ENCODE measurements at places on chromosomes 5 and 9.
A peak's percentile ranks its signal among the peaks of the same experiment; 100 is the strongest.

DNA sequence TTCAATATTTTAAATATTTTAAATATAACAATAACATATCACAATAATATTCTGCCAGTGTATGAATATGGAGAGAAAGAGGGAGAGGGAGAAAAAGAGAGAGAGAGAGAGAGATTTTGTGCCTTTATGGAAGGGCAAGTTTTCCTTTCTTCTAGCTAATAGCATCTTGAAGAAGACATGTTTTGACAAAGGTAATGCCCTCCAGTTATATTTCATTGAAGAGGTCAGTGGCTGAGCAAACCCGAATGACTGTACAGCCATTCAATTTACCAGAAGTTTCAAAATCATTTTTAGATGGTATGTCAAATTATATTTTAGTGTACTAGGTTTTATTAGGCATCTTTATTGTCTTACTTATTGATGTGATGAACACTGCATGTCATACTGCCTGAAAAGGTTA, 139.3 kb downstream of the EMB start:
- DNase-seq: no peak

GRCh38 chr9:134361843-134362414, 35.7 kb downstream of the RXRA start:
- DNase-seq: no peak

DNA sequence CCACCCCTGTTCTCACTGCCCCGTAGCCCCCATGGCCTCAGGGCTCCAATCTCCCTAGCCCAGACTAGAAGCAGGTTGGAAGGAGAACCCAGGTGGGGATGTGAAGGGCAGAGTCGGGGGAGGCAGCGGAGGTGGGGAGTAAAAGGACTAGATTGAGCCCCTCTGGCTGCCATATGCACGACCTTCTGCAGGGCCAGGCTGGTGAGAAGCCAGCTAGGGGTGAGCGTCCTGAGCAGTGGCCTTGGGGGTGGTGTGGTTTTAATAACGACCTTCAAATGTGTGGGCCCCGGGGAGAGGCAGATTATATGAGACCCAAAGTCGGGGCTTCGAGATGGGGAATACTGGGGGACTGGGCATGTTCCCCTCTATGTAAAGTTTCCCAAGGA, 139.5 kb downstream of the C9orf50 start:
- DNase-seq: no peak

DNA sequence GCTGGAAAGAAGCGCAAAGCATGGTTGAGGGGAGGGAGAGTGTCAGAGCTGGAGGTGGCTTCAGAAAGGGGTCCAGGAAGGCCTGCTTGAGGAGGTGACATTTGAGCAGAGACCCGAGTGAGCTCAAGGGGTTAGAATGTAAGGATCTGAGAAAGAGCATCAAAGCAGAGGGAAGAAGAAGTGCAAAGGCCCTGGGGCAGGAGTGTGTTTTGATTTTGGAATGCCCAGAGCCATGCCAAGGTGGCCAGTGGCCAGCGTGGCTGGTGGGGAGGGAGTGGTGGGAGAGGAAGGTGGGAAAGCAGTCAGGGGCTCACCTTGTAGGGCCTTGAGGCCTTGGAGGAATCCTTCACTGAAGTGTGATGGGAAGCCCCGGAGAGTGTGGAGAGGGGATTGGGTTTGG, 15.4 kb downstream of the FGF18 start:
- DNase-seq: no peak

- peak; percentile 9 for DNase-seq
Observed at GRCh38 chr9:92535940-92536850, at the start of gene ECM2. ECM2 (minus strand) TSS chr9:92535990; CDS start chr9:92522866, 13,124 bp downstream.

GRCh38 chr9:28073270-28073669, 500.0 kb upstream of the C9orf72 start:
- DNase-seq: no peak

DNA sequence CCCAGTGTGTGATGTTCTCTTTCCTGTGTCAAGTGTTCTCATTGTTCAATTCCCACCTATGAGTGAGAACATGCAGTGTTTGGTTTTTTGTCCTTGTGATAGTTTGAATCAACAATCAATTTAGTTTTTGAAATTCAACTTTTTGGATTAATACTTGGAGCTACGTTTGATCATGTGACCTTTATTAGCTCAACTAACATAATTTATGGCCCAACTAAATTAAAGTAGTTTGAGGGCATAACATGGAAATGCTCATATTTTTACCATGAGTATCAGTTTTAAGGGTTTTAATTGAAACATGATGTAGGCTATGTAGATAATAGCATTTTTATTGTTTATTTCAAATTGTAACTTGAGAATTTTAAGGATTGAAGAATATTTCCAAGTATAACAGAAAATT, 168.0 kb downstream of the CCDC171 start:
- no peak for DNase-seq

DNA sequence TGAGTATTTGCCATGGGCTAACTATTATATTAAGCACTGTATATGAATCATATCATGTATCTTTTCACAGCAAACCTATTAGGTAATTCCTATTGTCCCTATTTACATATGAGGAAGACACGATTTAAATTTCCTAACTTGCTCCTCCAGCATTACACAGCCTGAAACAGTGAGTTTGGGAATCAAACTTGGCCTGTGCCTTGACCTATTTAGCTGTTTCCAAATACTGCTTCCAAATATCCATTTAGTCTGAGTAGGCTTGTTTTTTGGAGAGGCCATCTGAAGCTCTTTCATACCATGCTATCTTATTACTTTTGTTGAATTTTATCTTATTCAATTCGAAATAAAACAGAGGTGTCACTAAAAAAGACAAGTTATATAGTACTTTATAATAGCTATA, 447.3 kb upstream of the MPDZ start:
- no peak for DNase-seq

DNA sequence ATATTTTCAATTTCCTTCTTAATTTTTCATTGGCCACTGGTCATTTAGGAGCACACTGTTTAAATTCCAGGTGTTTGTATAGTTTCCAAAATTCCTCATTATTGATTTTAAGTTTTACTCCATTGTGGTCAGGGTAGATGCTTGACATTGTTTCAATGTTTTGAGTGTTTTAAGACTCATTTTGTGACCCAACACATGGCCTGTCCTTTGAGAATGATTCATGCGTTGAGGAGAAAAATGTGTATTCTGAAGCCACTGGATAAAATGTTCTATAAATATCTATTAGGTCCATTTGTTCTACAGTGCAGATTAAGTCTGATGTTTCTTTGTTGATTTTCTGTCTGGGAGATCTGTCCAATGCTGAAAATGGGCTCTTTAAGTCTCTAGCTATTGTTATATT, 24.4 kb upstream of the FNIP1 start:
- no peak for DNase-seq

DNA sequence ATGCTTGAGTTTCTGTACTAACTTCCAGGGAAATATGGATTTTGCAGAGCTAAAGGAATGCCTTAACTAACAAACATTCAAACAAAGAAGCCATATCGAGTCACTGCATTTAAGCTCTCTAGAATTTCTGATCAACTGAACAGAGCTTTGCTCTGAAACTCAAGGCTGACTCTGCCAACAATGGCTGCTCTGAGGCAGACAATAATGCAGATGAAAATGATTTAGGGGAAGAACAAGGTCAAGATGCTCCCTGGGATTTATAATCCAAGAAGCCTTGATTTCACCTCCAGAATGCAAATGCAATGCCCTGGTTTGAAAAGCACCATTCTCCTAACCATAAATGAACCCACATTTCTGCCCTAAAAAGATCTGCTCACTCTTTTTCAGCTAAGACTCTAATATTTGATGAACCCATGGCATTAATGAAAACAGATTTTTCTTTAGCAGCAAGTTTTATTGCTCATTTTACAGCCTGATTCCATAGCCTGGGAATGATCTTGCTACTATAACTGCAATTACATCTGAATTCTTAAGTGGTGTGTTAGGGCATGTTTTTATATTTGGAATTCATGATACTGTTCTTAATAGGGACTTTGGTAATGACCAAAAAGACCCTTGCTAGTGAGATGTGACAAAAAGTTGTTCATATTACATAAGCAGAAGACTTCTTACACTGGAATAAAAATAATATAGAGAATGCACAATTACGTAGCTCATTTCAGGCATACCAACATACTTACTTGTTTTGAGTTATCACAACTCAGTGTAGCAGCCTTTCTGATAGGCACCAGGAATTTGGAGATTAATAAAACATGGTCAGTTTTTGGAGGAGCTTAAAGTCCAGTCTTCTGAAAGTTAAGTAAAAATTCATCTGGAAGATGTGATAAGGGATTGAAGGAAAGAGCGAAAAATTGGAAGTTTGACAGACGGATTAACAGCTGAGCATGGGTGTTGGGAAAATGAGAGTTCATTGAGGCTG, 169.4 kb downstream of the TRPM3 start:
- no peak for DNase-seq

GRCh38 chr5:95967236-95967635, 5.6 kb upstream of the ELL2 start:
- no peak for DNase-seq

DNA sequence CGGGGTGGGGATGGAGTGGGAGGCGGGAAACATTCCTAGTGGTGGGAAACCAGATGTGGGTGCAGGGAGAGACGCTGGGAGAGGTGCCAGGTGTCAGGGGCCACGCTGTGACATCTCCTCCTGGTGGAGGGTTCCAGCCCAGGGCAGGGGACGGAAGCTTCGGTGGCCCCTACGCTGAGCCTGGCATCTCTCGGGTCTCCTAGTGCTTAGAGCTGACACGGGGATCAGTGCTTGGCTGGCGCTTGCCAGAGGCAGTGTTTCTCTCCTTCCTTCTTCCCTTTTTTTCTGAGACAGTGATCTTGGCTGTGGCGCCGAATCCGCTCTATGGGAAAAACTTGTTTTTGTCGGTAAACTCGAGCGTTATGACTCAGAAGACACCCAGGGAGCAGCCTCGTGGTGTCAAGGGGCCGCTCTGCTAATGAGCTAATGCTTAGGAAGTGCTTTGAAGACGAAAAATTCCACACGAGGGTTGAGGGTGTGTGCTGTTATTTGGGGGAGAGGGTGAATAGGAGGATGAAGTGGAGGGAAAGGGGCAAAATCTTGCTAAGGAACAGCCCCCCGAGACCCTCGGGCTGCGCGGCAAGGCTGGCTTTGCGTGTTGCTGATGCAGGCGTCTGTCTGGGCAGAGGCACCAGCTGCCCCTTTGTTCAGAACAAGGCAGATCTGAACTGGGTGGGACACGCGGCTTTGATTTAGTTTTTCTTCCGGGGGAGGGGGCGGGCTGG, 20.4 kb upstream of the IER5L start:
- peak; percentile 36 for DNase-seq

GRCh38 chr9:135062254-135062653, 25.2 kb upstream of the OLFM1 start:
- no peak for DNase-seq

GRCh38 chr5:43312076-43312661, 1.0 kb downstream of the HMGCS1 start:
- no peak for DNase-seq

- no peak for DNase-seq
Observed at GRCh38 chr5:55205001-55205400, 22.1 kb downstream of the MCIDAS start.

DNA sequence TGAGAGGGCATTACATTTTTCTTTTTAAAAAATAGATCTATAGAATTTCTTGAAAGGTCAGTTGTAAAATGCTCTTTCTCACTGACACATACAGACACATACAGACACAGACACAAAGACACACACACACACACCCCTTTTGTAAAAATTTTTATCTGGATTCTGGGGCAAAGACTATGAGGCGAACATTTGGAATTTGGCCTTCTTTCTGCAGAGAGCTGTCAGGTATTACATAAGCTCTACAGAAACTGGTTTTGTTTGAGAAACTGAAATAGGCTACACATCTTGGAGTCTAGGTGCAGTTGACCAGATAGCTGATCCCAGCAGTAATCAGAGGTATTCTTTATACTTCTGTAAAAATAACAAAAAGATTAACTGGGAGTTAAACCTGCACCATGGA, 315.9 kb upstream of the RPS23 start:
- DNase-seq: no peak
